Activated T-cell treated with anti-CD3 and anti-CD28 coated beads for 24 hours (primary cell): ENCODE measurements at places on chromosomes 2 and 18.

DNA sequence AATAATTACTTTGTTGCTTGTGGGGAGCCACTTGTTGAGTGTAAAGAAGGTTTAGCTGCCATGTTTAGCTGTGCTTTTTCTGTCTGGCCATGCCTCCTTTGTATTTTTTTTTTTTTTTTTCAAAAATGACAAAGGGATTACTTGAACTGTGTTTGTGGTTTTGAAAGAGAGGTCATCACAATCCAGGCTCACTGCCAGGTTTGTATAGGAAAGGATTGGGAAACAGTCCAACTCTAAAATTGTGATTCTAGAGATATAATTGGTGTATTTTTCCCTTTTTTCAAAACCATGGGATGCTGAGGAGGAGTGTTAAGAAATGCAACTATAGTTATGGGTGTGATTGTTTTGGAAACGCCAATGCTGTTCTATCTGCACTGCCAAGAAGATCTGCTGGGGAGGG is 4.3 kb downstream of the ITPRIPL1 start:
- DNase-seq: no peak

- DNase-seq: no peak
These were observed 76.1 kb upstream of the CYP1B1 start for GRCh38 chr2:38152035-38152434.

DNA sequence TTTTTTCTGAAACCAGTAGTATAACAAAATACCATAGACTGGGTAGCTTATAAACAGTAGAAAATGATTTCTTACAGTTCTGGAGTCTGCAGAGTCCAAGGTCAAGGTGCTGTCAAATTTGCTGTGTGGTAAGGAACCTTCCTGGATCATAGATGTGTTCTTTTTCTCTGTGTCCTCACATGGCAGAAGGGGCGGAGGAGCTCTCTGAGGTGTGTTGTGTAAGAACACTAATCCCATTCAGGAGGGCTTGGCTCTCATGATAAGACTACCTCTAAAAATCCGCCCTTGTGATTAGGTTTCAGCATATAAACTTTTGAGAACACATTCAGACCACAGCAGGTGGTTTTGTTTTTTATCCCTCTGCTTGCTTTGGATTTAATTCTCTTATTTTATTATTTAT is 25.7 kb downstream of the ANKRD62 start:
- DNase-seq: no peak

- DNase-seq: no peak
These were observed 7.7 kb downstream of the FAM228A start for GRCh38 chr2:24182507-24182906.

DNA sequence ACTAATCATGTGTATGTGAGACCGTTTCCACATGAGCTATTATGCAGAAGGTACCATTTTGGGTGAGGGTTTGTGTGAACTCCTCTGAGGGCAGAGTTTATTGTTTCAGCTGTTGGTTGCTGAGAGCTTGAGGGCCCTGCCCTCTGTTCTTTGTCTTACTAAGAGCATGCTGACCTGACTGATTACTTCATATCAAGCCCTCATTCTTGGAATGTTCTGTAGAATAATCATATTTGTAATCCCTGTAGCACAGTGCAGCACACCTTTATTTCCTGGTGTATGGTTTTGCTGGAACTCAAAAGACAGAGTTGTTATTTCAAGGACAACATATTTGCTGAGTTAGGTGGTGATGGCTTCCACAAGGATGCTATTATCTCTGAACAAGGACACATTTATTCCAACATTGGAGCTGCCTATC is 118.5 kb downstream of the GALNT3 start:
- DNase-seq: no peak

- no peak for DNase-seq
These were observed 168.4 kb downstream of the EIPR1 start for GRCh38 chr2:3209258-3209657.
